Heart right ventricle (tissue), 16 donors: ENCODE measurements at places on chromosomes 7 and 10.

- DNase-seq: no peak
Observed at GRCh38 chr10:33899578-33900531, 565.4 kb upstream of the NRP1 start.

DNA sequence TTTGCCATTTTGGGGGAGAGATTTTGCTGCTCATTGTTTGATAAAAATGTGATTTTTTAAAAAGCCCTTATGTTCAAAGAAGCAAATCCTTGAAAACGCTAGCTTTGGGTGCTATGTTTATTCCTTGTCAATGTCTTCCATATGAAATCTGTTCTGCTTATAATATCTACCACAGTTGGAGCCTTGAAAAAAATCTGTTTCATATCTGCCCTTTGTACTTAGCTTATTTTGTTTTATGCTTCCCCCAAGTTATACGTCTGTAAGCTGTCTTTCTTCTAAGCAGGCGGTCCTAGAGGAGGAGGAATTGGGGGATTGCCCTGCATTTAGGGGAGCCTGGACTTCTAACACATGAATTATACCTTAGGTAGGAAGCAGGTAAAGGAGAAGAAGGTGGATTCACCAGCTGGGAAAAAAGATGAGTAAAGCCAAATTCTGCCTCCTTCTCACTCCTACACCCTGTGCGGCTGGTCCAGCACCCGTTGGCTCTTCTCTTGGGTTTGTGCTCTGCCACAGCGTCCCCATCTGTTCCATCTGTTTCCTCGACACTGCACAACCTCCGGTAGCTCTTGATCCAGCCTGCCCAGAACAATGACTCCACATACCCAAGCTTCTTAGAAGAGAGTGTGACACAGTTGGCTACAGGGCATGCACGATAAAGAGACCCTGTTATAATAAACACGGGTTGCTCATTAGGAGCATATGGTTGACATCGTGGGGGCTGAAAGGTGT, 31.9 kb upstream of the NEUROD6 start:
- DNase-seq: no peak

DNA sequence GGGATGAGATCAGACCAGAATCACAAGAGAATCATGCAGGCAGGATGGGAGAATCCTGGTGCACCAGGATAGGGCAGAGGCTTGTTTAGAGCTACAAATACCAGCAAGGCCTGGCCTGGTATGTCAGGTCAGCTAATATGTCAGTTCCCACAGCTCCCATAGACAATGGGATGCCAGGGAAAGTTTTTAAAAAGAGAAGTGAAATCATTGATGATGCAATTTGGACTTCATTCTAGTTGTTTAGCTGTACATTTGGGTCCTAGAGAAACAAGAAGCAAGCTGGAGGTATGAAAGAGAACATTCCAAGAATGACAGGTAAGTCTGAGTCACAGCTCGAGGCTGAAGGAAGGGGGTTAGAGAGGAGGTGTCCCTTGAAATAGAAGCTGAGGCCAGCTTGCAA, 45.2 kb downstream of the GPR141 start:
- DNase-seq: no peak

GRCh38 chr7:132618956-132619305, 42.7 kb upstream of the PLXNA4 start:
- no peak for DNase-seq

GRCh38 chr10:109958059-109958458, 34.7 kb upstream of the XPNPEP1 start:
- DNase-seq: no peak

DNA sequence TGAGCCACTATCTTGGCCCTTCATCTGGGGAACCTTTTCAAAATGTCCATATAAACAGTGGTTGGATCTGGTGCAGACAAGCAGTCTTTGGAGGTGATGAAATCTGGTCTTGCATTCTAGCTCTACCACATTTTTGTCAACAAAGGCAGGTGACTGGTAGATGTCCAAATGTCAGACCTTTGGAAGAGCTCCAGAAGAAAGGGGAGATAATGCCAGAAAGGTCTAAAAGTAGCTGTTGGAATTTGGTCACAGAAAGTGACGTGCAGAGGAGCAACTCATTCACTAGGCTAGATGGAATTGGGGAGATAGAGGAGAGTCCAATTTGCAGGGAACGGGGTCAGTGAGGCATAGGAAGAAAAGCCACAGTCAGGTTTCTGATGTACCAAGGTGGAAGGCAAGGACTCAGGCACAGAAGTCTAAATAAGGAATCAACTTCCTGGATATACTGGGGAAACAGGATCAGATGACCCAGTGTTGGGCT, 36.4 kb upstream of the WAC start:
- no peak for DNase-seq
